ENCODE measurements at places on chromosomes 7 and 10.

DNA sequence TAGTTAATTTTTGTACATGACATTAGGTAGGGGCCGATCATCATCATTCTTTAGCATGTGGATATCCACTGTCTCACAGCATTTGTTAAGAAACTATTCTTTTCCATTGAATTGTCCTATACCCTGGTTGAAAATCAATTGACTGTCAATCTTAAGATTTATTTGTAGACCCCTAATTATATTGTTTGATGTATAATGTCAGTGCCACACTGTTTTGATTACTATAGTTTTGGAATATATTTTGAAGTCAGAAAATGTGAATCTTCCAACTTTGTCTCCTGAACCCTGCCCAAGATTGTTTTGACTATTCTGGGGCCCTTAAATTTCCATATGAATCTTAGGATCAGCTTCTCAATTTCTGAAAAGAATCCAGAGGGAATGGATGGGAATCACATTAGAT is 6.6 kb upstream of the LMTK2 start:
- no peak for DNase-seq

GRCh38 chr10:22505911-22506685 is 160.8 kb downstream of the SPAG6 start:
- DNase-seq: no peak

DNA sequence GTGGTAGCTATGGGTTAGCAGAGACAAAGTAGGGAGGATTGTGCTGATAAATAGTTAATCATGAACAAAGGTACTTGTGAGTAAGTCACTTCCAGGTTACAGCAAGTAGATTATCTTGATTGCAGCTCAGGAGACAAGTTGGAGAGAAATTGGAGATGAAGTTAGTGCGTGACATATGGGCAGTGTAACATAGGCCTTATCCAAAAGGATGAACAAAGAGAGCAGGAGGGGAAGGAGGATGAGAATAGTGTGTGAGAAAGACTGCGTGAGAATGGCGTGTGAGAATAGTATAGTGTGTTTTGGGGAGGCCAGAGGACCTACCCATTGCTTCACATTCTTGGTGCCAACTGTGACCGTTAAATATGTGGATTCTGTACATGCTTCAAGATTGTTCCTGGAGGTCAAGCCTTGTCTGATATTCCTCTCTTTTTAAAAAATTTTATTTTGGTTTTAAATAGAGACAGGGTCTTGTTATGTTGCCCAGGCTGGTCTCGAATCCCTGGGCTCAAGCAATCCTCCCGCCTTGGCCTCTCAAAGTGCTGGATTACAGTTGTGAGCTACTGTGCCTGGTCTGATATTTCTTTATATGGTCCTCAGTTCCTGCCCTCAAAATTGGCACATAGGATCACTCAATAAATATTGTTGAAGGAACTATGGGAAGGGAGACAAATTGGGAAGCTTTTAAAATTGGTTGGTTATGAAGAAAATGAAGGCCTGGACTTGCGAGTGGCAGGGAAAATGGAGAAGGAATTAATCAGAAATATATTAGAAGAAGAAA is 3.2 kb downstream of the VCL start:
- no peak for DNase-seq

GRCh38 chr7:47513741-47514241 is 68.1 kb downstream of the TNS3 start:
- no peak for DNase-seq

DNA sequence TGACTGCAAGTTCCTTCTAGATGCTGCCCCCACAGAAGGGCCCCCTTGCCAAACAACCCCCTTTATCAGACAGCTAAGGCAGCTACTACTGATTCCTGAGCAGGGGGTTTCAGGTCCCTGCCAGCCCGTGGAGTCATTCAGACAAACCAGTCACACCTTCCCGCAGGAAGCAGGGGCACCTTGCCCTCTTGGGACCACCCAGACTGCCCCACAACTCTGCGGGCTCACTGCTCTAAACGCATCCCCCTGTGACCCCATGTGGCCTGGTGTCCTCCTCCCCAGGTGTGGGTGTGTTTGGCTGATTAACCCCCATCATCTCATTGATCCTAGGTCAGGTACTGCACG is 298.9 kb downstream of the TCERG1L start:
- DNase-seq: no peak

DNA sequence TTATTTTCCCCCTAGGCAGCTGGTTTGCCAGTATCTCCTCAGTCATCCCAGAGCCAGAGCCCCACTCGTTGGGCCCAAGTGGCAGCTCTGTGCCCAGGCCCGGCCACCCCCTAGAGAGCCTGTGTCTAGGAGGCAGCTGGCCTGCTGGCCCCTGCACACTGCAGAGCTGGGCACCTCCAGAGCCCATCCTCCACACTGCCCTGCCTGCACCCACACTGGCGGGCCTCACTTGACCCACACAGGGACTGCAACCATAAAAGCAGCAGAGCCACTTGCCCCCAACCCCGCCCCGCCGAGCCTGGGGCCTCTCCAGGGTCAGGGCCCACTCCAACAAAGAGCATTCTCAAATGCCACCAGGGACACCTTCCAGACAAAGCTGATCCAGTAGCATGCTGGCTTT is 5.4 kb downstream of the ASB13 start:
- no peak for DNase-seq

- no peak for DNase-seq
Measured at GRCh38 chr7:1675036-1675671, 5.1 kb downstream of the ELFN1 start.

DNA sequence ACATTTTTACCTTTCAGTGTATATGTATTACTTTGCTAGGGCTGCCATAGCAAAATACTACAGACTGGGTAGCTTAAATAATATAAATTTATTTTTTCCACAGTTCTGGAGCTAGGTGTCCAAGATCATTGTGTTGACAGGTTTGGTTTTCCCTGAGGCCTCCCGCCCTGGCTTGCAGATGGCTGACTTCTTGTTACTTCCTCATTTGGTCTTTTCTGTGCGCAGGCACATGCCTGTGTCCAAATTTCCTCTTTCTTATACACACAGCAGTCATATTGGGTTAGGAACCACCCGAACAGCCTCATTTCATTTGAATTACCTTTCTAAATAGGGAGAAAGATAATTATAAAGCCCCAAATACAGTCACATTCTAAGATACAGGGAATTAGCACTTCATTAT is 521.6 kb upstream of the SORCS1 start:
- DNase-seq: no peak

DNA sequence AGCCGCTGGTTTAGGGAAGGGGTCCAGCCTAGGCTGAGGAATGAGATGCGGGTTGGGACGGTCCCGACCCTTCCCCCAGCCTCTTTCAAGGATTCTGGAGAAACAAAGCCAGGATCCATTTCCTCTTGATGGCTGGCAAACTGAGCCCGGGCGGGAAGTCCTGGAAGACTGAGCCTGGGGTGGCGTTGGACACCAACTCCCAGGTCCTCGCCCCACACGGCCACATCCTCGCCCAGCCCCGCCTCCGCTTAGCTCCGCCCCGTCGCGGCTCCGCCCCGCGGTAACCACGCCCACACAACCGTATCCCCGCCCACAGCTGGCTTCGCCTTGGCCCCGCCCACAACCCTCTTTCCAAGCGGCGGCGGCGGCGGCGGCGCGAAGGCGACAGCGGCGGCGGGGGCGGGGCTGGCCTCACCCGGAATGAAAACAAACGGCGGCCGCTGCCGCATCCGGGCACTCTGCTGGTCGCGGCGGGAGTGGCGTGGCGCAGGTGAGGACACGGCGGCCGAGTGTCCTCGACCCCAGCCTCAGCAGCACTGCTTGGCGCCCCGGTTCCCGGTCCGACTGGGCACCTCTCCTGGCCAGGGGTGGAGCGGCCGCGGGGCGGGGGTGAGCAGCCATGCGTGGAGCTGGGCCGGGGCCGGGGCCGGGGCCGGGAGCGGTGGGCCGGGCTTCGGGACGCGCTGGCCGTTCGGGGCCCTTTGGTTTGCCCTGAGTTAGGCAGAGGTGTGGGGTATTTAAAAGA is at the start of gene NUB1:
Gene NUB1, plus strand, starts transcription at position 456 of the 745 bp plus-strand sequence. CDS start 3,538 bp downstream, outside the sequence.
- DNase-seq: peak; percentile 43

GRCh38 chr10:124637746-124638145 is 106.4 kb downstream of the FAM53B start:
- DNase-seq: no peak

DNA sequence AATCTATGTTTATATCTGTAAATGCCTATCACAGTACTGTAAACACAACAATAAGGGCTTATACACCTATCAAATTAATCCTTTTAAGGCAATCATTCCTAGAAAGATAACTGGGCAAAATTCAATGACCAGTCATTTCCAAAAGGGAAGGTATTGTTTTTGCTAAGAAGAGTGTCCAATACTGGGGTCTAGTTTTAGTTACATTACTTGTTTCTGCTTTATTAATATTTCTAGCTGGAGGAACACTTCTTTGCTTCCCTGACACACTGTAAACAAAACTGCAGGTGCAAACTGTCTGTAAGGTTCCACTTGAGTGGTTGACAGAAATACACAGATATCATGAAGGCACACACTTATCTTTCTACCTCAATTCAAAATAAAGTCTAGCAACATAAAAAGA is 84.2 kb upstream of the FAM133B start:
- no peak for DNase-seq
